ENCODE measurements at places on chromosomes 2 and 18. TPM values are rescaled to one million over a fixed set of nuclear protein-coding genes. Genes with fewer than 3 reads are reported as not detected.

DNA sequence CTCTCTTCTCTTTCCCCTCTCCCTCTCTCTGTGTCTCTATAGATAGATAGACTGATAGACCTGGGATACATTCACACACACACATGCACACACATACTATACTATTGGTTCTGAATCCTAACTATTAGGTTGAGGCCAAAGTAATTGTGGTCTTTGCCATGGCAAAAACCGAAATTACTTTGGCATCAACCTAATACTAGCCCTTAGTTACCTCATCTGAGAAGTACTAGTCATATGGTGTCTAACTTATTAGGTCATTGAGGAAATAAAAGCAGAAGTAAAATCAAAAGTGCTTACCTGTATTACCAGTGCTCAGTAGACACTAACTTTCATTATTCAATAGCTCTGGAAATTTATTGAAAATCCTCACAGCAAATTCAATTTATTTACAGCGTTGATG, 451.5 kb downstream of the EPHA4 start:
- DNase-seq = no peak

Gene REG3A
- not detected for total RNA-seq

Gene CNDP1
- total RNA-seq = 0.75 TPM

GRCh38 chr2:215711471-215712034, 275.7 kb upstream of the FN1 start:
- no peak for DNase-seq

DNA sequence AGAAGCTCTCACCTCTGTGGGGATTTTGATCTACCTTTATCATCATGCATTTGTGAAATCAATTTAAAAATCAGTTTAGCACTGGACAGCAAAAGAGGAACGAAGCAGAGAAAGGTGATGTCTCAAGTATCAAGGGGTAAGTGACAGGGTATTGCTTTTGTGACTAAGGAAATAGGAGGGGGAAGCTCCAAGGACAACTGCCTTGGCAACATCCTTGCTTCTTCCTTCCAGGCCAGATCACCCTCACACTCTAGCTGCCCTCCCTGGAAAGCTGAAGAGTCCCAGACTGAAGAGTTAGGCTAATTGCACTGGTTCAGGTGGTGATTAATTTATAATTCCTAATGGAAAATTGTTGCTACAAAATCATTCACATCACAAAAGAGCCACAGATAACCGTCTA, 859.1 kb upstream of the ACVR2A start:
- DNase-seq = no peak

DNA sequence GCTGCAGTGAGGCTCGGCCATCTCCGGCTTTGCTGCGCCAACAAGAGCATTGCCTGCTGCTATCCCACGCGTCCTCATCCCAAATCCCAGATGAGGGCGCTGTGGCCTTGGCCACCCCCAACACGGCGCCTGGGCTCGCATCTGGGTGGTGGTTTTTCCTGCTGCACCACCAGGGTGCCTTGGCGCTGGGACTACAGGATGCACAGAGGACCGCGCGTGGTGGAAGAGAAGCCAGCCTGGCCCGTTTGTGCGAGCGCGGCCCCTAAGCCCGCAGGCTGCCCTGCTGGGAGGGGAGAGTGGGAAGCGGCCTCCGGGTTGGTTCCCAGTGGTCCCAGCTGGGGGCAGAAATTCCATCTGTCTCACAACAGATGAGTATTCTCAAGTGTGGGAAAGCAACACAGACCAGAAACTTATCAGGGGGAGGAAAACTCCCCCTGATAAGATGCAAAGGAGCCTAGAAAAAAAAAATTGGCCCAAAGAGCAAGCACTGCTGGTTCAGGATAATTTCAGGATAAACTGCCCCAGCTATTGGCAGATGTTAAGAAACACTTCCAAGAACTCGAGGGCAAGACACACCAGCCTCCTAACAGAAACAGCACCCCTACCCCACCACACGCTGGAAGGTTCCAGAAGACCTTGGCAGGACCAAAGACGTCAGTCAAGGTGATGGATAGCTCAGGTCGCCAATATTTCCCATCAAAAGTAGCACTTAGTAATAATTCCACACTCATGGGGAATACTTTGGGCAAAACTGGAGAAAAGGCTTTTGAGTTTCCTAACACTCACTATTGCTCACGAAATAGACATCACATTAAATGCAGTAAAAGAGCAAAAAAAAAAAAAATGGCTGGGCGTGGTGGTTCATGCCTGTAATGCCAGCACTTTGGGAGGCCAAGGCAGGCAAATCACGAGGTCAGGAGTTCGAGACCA, 152.1 kb downstream of the PXDN start:
- DNase-seq = no peak

Gene TDRD15
- not detected for total RNA-seq

- no peak for DNase-seq
Measured at GRCh38 chr2:3442185-3442584, 62.7 kb downstream of the TRAPPC12 start.

DNA sequence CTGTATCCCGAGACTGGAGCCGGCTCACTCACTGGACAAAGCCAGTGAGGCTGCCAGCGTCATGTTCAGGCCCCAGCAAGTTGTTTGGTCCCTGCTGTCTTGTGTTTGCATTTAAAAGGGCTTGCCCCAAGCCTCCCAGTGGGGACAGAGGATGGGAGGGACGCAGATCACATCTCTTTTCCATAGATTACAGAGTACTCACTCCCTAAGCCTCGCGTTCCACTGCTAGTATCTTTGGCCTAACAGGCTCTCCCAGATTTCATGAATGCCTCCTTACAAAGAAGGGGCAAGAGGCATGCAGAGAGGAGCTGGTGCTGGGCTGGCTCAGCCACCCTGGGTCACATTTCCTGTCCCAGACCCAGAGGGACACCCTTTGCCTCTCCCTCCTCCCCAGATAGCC, 59.1 kb downstream of the CMPK2 start:
- no peak for DNase-seq

Gene MCM6
- total RNA-seq = 30.2 TPM

Gene FLACC1
- 1.1 TPM for total RNA-seq

Gene CD207
- total RNA-seq = not detected

- DNase-seq = no peak
Measured at GRCh38 chr2:98556344-98557033, 51.8 kb downstream of the COA5 start.

- no peak for DNase-seq
Measured at GRCh38 chr18:12293831-12294230, 14.2 kb upstream of the TUBB6 start.

DNA sequence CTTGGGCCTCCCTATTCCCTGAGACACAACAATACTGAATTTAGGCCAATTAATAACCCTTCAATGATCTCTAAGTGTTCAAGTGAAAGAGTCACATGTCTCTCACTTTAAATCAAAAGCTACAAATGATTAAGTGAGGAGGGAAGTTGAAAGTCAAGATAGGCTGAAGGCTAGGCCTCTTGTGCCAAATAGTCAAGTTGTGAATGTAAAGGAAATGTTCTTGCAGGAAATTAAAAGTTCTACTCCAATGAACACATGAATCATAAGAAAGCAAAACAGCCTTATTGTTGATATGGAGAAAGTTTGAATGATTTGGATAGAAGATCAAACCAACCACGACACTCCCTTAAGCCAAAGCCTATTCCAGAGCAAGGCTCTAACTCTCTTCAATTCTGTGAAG, 286.9 kb downstream of the MEIS1 start:
- no peak for DNase-seq

Gene SLC16A14
- 10.1 TPM for total RNA-seq

Gene RAMP1
- total RNA-seq = 2.0 TPM

Gene PROM2
- total RNA-seq = 20.3 TPM

- DNase-seq = no peak
Measured at GRCh38 chr2:215476424-215476823, 40.6 kb upstream of the FN1 start.

DNA sequence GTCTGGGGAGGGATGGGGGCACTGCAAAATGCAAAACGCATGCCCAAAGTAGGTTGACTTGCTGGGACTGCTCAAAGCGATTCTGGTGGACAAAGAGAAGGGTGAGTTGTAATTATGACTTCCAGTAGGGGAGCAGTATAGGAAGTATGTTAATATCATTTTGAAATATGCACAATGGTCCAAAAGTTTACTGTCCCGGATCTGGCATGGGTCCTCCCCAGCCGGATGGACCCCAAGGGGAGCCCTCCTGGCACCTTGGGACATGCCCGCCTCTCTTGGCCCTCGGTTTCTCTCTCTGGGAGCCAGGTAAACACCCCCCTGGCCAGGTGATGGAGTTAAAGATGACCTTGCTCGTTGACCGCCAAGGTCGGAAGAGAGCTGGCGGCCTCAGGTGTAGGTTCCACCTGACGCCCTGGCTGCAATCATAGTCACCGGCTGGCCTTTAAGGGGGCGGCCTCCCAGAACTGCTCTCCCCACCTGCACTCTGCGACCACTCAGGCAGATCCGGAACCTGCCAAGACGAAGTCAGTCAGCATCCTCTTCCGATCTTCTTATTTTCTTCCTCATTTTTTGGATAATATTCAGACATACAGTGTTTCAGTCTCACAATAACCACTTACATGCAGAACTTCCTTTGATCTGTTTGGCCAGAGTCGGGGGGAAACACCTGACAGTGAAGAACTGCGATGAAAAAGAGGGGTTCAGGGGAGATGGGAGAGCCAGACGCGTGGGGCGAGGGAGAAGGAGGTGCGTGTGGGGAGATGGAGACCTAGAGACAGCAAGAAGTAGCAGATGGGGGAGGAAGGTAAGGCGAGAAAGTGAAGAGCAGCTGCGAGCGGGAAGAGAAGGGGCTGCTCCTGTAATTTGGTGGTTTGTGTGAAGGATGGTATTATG, 148.3 kb downstream of the MEIS1 start:
- DNase-seq = no peak

DNA sequence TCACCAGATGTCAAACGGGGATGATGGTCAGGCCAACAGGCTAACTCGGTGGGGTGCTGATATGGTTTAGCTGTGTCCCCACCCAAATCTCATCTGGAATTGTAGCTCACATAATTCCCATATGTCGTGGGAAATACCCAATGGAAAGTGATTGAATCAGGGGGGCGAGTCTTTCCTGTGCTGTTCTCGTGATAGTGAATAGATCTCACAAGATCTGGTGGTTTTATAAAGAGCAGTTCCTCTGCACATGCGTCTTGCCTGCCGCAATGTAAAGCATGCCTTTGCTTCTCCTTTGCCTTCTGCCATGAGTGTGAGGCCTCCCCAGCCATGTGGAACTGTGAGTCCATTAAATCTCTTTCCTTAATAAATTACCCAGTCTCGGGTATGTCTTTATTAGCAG, 74.4 kb upstream of the YWHAQ start:
- no peak for DNase-seq

DNA sequence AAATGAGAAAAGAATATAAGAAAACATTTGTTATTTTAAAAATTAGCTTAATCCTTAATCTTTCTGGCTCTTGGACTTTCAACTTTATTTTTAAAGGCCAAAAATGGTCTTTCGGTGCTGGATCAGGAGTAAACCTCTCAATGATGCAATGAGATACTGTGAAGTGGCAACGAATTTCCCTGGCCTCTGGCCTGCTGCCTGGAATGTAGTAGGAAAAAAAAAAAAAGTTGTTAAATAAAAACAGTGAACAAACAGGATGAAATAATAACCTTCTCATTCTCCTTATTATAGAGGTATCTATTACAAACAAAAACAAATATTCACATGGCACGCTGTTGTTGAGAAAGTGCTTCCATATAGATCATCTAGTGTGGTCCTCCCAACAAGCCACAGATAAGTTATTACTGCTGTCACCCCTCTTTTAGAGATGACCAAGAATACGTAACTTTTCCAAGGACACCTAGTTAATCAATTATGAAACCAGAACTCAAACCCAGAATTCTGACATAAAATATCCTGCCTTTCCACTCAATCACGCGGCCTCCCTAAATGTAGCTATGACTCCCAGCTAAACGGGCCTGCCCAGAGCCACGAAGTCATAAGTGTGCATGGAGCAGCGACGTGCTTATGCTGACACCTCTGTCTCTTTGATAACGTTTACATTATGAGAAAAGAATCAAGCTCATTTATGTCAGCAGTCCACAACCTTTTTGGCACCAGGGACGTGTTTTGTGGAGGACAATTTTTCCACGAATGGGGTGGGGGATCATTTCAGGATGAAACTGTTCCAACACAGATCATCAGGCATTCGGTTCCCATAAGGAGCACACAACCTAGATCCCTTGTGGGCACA, 170.9 kb downstream of the BCL2 start:
- no peak for DNase-seq

Gene CEP68
- 23.0 TPM for total RNA-seq
